Stimulated activated CD4-positive, alpha-beta T cell treated with anti-CD3 and anti-CD28 coated beads, Interleukin-4, amount 100 ng/mL, for 4 hours (primary cell): ENCODE measurements at places on chromosomes 11 and 22.

DNA sequence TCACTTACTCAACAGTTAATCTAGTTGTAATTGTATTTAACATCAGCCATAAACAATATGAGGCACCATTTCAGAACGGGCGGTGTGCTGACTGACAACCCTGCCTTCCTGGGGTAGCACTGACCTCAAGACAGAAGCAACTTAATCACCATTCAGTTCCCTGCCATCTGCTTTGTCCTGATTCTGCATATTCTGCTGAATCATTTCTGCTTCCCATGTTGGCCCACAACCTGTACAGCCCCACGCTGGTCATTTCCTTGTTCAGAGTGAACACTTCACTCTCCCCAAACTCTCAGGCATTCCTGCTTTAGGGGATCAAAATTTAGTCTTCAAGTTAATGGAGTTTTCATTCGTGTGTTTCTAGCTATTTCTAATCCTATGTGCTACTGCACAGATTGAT is 132.3 kb upstream of the ZBED5 start:
- DNase-seq = no peak

DNA sequence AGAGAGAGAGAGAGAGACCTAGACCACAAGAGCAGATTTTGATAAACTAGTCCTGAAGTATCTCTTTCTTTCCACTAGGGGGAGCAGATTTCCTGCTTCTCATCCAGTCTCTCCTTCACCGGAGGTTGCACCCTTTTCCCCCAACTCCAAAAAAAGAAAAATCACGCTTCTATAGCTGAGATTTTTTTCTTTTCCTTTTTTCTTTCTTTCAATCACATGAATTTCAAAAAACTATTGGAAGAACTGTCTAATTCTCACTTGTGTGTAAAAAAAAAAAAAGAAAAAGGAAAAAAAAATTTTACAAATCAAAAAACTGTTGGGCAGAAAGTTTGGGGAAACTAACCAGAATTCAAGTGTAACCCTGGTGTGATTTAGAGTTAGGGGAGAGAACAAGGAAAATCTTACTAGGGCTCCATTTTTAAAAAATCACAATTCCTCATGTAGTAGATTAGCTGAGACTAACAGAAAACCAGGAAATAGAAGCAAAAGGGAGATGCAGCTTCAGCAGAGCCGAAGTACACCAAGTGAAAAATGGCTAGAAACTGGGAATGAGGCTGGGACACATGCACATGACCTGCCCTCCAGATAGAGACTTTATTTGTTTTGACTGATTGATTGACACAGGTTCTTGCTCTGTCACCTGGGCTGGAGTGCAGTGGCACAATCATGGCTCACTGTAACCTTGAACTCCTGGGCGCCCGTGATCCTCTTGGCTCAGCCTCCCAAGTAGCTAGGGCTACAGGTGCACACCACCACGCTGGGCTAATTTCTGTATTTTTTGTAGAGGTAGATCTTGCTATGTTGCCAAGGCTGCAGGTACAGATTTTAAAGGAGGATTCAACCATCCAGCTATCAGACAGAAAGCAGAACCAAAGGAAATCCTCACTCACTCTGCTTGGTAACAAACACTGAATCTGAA is 27.1 kb downstream of the SDHD start:
- no peak for DNase-seq

DNA sequence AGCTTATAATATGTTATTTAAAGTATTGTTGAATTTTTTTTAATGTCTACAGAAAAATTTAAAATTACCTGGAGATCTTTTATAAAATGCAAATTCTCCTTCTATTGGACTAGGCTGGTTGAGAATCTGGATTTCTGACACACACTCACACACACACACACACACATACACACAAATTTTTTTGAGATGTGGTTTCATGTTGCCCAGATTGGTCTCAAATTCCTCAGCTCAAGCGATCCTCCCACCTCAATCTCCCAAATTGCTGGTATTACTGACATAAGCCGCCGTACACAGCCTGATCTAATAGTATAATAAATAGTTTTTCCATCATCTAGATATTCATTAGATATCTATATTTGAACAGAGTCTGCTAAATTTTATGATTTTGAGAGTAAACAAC is 4.5 kb upstream of the RFPL1 start:
- DNase-seq = no peak

DNA sequence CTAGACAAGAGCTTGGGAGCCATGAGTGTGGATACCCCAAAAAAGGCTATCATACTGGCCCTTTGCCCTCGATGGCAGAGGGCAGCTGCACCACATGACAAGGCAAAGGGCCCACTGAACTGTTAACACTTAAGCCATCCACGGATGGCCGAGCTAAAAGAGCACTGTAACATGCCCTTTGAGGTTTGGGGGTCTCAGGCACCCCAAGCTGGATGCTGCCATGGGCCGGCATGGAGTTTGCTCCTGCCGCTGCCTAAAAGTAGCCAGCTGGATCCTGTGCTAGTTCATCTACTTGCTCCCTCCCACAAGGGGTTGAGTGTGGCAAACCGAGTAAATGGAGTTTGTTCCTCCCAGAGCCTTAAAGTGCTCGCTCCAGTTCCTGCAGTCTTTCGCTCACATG is 383.2 kb upstream of the LRRC4C start:
- DNase-seq = no peak
